CD8-positive, alpha-beta memory T cell (primary cell): ENCODE measurements at places on chromosomes 6 and 20. TPM values are rescaled to one million over a fixed set of nuclear protein-coding genes. Genes with fewer than 3 reads are reported as not detected.
A peak's percentile ranks its signal among the peaks of the same experiment; 100 is the strongest.

Gene TRDN
- not detected for total RNA-seq

Gene ALDH8A1
- 0.85 TPM for total RNA-seq

Gene SEL1L2
- total RNA-seq, result not detected

DNA sequence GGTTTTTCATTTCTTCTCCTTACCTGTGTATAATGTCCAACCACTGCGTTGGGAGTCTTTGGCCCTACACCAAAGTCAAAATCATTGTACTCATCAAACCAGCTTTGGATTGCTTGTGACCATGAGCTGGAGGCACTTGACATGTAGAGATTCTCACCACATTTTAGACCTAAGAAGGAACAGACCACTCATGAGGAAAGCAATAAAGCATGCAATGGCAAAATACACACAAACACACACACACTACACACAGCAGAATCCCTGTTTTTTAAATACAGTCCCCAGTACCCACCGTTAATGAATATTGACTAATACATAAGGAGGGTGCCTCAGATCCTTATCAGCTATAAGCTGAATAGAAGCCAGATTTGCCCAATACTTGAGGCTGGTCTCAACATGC, 10.5 kb downstream of the CRISP3 start:
- no peak overlapping the region for H3K27ac ChIP-seq
- no peaks in the 10 kb centered on the region for H3K27me3 ChIP-seq
- no peaks in the 10 kb centered on the region for H3K4me1 ChIP-seq
- no peaks in the 10 kb centered on the region for H3K36me3 ChIP-seq
- no peak for DNase-seq

Gene PROKR2
- not detected for total RNA-seq

DNA sequence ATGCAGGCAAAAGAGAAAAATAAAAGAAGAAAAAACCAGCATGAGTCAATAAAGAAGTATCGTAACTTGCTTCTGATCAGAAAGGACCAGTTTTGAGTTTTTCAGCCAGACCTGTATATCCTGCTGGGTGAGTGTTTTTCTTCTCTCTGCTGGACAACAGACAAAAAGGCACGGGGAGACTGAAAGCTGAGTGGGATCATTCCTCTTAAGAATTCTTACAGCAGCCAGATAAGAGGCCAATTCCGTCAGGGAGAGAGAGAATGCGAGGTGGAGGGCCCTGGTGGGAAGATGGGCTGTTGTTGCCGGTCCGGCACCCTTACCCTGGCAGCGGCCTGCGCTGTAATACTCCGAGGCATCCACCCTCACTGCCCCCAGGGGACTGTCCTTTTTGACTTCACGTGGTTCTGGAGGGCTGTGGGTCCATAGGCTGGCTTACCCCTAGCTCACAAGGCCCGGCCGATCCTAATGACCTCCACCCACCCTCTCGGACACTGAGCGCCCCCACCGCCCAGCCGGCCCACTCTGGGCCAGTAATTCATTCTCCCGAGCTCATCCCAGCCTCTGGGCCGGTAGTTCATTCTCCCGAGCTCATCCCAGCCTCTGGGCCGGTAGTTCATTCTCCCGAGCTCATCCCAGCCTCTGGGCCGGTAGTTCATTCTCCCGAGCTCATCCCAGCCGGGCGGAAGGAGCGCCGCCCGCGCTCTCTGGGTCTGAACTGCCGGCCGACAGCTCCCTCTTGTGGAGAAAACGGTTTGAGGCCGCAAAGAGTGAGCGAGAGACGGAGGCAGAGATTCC, 118.3 kb upstream of the SIRPA start:
- H3K27ac ChIP-seq, result no peak overlapping the region
- H3K4me3 ChIP-seq, result peak overlapping the region; percentile 73
- H3K4me1 ChIP-seq, result peaks cover 9% of the 10 kb centered on the region
- no peaks in the 10 kb centered on the region for H3K27me3 ChIP-seq
- DNase-seq, result peak; percentile 69

DNA sequence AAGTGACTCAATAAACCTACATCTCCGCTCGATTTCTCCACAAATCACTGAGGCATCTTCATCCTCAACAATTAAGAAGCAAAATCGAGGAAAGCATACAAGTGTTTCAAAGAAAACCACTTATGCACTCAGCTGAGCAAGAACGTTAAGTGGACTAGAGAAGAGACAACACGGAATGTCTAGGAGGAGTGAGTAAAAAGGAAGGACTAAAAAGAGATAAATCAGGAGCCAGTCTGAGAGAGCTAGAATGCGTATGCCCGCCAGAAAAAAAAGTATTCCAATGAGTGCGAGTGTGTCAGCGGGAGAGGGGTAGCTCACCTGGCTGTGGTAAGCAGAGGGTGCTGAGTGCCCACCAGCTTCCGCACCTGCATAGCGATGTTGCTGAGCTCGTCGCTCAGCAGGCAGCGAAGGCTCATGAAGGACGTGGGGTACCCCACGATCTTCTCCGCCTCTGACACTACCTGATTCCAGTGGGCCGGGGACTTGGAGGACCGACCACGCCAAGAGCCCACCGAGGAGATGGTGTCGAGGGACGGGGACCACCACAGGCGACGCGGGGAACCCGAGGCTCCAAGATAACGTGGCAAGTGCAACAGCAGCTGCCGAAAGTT, 587 bp downstream of the PDSS2 start:
- H3K36me3 ChIP-seq, result no peaks in the 10 kb centered on the region
- H3K4me3 ChIP-seq, result peak overlapping the region; percentile 82
- peak overlapping the region; percentile 74 for H3K27ac ChIP-seq

GRCh38 chr6:56786256-56786655, 143.6 kb upstream of the DST start:
- no peak overlapping the region for H3K4me3 ChIP-seq
- H3K27me3 ChIP-seq, result no peaks in the 10 kb centered on the region
- no peaks in the 10 kb centered on the region for H3K36me3 ChIP-seq

GRCh38 chr6:27091661-27092315, 155.7 kb upstream of the PRSS16 start:
- no peak for DNase-seq
- no peak overlapping the region for H3K4me3 ChIP-seq
- H3K27ac ChIP-seq, result peak overlapping the region; percentile 29
- peaks cover 5% of the 10 kb centered on the region for H3K4me1 ChIP-seq
- peaks cover 32% of the 10 kb centered on the region for H3K27me3 ChIP-seq

Gene ANGPT4
- not detected for total RNA-seq

DNA sequence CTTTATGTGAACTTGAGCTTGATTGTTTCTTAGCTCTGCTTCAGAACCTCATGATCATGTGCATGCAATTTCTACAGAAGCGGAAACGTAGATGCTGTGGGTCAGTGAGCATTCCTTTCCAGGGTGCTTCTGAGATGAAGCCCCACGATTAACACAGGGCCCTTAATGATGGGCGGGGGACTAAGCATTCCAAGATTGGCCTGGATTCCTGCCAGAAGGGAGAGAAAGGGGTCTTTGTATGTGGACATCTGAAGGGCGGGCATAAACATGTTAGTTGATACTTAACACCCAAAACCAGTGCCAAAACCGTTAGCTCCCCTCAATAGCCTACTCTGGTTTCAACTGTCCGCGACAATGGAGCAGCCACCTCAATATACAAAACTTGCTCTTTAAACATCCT, 46.9 kb upstream of the POU3F2 start:
- no peak for DNase-seq
- H3K4me3 ChIP-seq, result no peak overlapping the region
- H3K27me3 ChIP-seq, result no peaks in the 10 kb centered on the region

Gene TMEM242
- 11.0 TPM for total RNA-seq

GRCh38 chr6:91534614-91535013, 947.7 kb upstream of the MAP3K7 start:
- H3K4me3 ChIP-seq, result no peak overlapping the region
- H3K36me3 ChIP-seq, result no peaks in the 10 kb centered on the region
- no peaks in the 10 kb centered on the region for H3K4me1 ChIP-seq
- no peak overlapping the region for H3K27ac ChIP-seq

- H3K27me3 ChIP-seq, result no peaks in the 10 kb centered on the region
- no peak for DNase-seq
- H3K36me3 ChIP-seq, result no peaks in the 10 kb centered on the region
- no peaks in the 10 kb centered on the region for H3K4me1 ChIP-seq
- H3K27ac ChIP-seq, result no peak overlapping the region
Measured at GRCh38 chr20:47768016-47768824, 17.1 kb downstream of the SULF2 start.

DNA sequence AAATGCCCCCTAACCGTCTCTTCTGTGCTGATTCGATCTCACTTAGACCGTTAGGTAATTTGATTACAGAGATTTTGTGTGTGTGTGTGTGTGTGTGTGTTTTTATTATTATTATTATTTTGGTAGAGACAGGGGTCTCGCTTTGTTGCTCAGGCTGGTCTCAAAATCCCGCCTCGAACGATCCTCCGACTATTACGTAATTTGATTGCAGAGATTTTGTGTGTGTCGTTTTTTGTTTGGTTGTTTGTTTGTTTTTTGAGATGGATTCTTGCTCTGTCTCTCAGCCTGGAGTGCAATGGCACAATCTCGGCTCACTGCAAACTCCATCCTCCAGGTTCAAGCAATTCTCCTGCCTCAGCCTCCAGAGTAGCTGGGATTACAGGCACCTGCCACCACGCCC, 28.3 kb downstream of the FOXF2 start:
- no peaks in the 10 kb centered on the region for H3K4me1 ChIP-seq
- H3K27ac ChIP-seq, result no peak overlapping the region
- no peaks in the 10 kb centered on the region for H3K27me3 ChIP-seq

DNA sequence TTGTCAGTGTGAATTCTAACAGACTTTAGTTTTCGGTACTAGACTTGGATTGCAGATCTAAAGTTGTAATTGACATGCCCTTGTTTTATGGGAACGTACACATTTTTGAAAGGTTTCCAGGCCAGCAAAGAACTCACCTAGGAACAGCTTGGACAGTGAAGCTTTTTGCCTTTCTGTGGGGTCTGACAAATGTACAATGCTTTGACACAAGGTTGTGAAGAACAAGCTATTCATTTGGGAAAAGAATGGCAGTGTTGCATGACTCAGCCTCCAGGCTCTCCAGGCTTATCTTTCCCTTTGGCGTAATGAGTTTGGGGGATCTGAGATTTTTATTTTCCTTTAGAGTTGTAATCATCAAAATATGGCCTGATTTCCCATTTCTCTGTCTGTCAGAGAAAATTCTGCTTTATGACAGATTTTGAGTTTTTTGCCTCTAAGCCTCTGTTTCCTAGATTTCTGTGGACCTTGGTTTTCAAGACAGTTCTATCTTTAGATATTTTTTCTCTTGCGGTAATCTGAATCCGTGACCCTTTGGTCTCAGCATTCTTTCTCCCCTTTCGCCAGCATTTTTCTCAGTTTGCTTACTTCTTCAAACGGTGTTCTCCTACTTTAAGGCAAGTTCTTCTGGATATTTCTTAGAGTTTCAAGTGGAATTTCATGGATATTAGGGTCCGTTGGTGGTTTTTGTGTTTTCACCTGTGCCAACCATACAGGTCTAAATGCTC, 221.0 kb downstream of the ADGB start:
- no peak overlapping the region for H3K27ac ChIP-seq
- DNase-seq, result no peak
- H3K4me3 ChIP-seq, result no peak overlapping the region
- no peaks in the 10 kb centered on the region for H3K4me1 ChIP-seq
- H3K27me3 ChIP-seq, result no peaks in the 10 kb centered on the region
- no peaks in the 10 kb centered on the region for H3K36me3 ChIP-seq

DNA sequence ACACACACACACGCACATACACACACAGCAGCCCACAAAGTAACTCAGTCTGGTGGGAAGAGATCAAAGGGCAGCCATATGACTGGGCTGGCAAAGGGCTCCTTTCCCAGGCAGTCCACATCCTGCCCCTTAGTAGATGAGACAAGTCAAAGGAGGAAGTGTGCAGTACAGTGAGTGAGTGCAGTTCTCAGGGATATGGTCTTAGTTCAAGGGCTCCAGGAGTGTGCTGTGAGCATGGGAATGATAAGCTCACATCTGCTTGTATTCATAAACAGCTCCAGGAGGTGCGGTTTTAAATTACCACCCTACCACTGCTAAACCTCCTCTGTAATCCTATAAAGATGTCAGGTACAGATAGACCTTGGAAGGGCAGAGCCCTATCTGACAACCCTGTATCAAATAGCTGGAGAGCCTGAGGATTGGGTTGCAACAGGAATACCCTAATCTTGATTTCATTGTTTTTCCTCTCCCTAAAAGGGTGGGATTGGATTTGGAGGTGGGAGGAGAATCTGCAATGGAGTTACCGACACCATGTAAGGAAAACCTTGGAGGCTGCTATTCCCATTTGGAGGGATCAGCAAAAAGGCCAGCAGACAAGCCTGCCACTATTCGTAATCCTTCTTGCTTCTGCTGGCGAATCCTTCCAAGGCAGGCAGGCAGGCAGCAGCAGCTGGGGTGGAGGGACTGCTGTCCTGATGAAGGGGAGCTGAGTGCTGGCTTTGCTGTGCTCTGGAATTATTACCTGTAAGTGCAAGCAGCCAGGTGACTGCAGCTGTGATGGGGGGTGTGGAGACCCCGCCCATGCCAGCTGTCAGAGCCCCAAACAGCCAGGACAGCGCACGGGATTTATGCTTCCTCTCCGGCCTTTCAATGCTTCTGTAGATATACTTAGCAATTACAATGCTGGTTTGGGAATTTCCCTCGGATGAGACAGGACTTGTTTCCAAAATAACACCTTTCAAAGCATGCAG, 342.7 kb downstream of the PRL start:
- H3K4me1 ChIP-seq, result no peaks in the 10 kb centered on the region
- no peaks in the 10 kb centered on the region for H3K27me3 ChIP-seq
- H3K4me3 ChIP-seq, result no peak overlapping the region
- H3K27ac ChIP-seq, result no peak overlapping the region

GRCh38 chr6:109912118-109912517, 66.0 kb upstream of the GPR6 start:
- no peaks in the 10 kb centered on the region for H3K4me1 ChIP-seq
- H3K4me3 ChIP-seq, result no peak overlapping the region
- DNase-seq, result no peak
- H3K27ac ChIP-seq, result no peak overlapping the region

Gene SLC35D3
- total RNA-seq, result not detected

DNA sequence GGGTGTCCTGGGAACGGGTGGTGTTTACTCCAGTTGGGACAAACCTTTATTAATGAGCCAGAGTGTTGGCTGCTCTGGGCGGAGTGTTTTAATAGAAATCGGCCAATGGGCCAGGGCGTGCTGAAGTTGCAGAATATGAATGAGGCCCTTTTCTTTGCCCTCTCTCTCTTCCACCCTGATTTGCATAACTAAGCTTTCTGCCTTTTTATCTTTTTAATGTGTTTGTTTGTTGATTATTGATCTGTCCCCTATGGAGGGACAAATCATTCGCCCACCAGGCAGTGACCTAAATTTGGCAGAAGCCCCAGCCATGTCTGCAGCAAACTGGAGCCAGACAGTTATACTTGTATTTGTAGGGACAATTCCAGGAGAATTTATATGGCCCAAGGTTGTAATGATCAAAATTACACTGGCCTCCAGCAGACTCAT, 420.9 kb downstream of the PREX1 start:
- DNase-seq, result no peak
- no peak overlapping the region for H3K4me3 ChIP-seq
- H3K27me3 ChIP-seq, result no peaks in the 10 kb centered on the region
- no peaks in the 10 kb centered on the region for H3K4me1 ChIP-seq
- H3K36me3 ChIP-seq, result no peaks in the 10 kb centered on the region
- H3K27ac ChIP-seq, result no peak overlapping the region

- H3K4me1 ChIP-seq, result no peaks in the 10 kb centered on the region
- no peak for DNase-seq
- no peak overlapping the region for H3K27ac ChIP-seq
- no peak overlapping the region for H3K4me3 ChIP-seq
Measured at GRCh38 chr20:61956396-61957342, 109.0 kb downstream of the TAF4 start.

- H3K36me3 ChIP-seq, result no peaks in the 10 kb centered on the region
- H3K4me1 ChIP-seq, result peaks cover 7% of the 10 kb centered on the region
- no peak overlapping the region for H3K27ac ChIP-seq
- no peak for DNase-seq
- no peak overlapping the region for H3K4me3 ChIP-seq
Measured at GRCh38 chr20:57598060-57598459, 22.2 kb downstream of the ZBP1 start.
